ENCODE measurements at places on chromosomes 7 and 10. TPM values are rescaled to one million over a fixed set of nuclear protein-coding genes. Genes with fewer than 3 reads are reported as not detected.

EVX1 gene
- not detected for total RNA-seq

NPY gene
- total RNA-seq: not detected

TMEM273 gene
- total RNA-seq: 10.6 TPM

AKR1C2 gene
- 7.2 TPM for total RNA-seq

GRCh38 chr7:12389089-12389700 is 14.5 kb downstream of the VWDE start:
- no peaks in the 10 kb centered on the region for H3K36me3 ChIP-seq

DNA sequence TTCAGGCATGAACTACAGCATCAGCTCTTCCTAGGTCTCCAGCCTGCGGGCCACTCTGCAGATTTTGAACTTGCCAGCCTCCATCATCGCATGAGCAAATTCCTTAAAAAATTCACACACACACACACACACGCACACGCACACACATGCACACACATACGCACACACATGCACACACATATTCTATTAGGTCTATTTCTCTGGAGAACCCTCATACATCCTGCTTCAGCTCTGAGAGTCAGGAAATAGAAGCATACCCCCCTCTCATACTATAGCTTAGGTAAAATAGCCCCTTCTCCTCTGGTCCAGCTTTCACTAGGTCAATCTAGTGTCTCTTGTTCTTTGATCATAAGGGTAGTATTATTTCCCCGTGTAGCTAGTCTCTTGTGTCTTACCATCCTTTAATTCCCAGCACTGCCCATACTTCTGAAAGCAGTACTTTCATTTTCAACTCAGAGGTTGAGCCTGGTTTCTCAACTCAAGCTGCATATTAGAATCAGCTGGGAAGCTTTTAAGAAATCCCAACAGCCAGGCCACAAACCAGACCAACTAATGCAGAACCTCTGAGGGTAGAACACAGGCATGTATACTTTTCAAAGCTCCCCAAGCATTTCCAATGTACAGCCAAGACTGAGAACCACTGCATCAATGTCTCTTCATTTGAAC is 30.9 kb upstream of the ITGB8 start:
- no peak overlapping the region for H3K4me3 ChIP-seq
- no peak overlapping the region for H3K27ac ChIP-seq
- H3K27me3 ChIP-seq: no peaks in the 10 kb centered on the region
- H3K36me3 ChIP-seq: no peaks in the 10 kb centered on the region
- H3K4me1 ChIP-seq: no peaks in the 10 kb centered on the region

DNA sequence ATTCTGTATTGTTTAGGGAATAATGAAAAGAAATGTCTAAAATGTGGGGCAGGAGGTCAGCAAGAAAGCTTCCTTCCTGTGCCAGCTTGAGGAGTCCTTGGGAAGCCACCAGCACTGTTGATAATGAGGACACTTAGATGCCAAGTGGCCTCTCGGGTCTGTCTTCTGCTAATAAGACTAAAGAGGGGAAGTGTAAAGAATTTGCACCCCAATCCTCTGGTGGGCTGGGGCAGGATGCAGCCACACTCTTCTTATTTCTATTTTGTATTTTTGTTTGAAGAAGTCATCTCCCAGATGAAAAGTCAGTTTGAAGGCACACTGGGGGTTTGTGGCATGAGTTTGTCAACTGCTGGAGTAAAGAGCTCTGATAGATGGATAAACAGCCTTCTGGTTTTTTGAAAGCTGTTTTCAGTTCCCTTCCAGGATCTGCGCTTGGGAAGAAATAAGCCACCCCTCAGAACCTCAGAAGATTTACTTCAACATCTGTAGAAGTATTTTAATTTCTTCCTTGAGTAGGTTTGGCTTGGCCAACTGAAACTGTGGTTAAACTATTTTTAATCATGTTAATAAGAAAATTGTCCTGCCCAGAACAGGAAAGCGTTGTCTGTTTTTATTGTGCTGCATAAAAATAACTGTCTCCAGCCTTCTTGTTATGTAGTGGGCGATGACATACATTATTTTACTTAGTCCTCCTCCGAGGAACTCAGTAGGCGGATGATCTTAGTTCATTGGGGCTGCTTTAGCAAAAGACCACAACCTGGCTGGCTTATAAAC is 128.8 kb upstream of the GPR26 start:
- H3K27ac ChIP-seq: no peak overlapping the region
- no peak overlapping the region for H3K4me3 ChIP-seq
- H3K27me3 ChIP-seq: peaks cover 24% of the 10 kb centered on the region
- no peaks in the 10 kb centered on the region for H3K4me1 ChIP-seq
- H3K36me3 ChIP-seq: no peaks in the 10 kb centered on the region

GRCh38 chr10:76463111-76463510 is 1031.7 kb downstream of the LRMDA start:
- no peaks in the 10 kb centered on the region for H3K27me3 ChIP-seq
- no peak overlapping the region for H3K27ac ChIP-seq
- H3K4me3 ChIP-seq: no peak overlapping the region
- H3K36me3 ChIP-seq: no peaks in the 10 kb centered on the region
- no peak for DNase-seq

DNA sequence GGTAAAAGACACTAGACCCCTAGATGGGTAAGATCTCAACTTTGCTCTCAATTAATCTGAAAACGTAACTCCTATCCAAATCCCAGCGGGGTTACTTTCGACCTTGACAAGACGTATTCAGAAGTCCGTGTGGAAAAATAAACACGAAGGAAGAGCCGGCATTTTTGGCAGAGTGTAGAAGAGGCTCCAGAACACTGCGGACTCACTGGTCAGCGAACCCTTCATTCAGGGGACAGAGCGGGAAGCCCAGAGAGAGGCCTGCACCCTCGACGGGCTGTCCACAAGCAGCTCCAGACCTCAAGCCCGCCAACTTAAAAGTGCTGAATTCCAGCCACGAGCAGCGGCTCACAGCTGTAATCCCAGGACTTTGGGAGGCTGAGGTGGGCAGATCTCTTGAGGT is 54.7 kb downstream of the DPYSL4 start:
- H3K4me1 ChIP-seq: no peaks in the 10 kb centered on the region
- no peak for DNase-seq
- H3K27me3 ChIP-seq: no peaks in the 10 kb centered on the region
- H3K27ac ChIP-seq: no peak overlapping the region

DNA sequence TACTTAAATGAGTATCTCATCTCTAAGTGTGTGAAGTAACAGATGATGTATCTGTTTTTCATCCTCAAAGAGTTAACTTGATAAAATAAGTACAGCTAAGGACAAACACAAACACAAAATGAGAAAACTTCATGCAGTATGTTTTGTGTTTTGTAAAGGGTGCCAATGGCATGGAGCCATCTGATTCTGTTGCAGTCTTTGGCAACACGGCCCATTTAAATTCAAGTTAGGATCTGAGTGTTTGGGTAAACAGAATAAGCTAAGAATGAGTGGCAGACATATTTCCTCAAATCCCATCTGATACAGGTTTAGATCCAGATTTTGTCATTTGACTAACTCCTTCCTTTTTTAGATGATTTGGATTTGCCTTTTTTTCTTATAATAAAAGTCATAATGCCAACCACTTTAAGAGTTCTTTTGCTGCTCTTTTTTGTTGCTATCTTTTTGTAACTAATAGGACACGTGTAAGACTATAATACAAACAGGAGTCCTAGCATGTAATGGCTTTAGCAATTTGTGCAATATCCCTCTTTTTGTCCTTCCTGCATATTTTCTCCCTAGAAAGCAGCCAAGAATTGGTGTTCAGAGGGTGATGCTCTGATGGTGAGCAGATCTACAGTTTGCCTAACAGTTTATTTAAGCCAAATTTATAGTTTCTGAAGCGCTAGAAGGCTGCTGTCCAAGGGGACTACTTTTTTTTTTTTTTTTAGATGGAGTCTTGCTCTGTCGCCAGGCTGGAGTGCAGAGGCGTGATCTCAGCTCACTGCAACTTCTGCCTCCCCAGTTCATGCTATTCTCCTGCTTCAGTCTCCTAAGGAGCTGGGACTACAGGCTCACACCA is 18.9 kb upstream of the ACTA2 start:
- no peaks in the 10 kb centered on the region for H3K36me3 ChIP-seq
- no peak overlapping the region for H3K27ac ChIP-seq
- no peak overlapping the region for H3K4me3 ChIP-seq

GRCh38 chr7:111639934-111640333 is 77.6 kb upstream of the IMMP2L start:
- H3K4me1 ChIP-seq: no peaks in the 10 kb centered on the region
- H3K4me3 ChIP-seq: no peak overlapping the region
- H3K36me3 ChIP-seq: no peaks in the 10 kb centered on the region

DNA sequence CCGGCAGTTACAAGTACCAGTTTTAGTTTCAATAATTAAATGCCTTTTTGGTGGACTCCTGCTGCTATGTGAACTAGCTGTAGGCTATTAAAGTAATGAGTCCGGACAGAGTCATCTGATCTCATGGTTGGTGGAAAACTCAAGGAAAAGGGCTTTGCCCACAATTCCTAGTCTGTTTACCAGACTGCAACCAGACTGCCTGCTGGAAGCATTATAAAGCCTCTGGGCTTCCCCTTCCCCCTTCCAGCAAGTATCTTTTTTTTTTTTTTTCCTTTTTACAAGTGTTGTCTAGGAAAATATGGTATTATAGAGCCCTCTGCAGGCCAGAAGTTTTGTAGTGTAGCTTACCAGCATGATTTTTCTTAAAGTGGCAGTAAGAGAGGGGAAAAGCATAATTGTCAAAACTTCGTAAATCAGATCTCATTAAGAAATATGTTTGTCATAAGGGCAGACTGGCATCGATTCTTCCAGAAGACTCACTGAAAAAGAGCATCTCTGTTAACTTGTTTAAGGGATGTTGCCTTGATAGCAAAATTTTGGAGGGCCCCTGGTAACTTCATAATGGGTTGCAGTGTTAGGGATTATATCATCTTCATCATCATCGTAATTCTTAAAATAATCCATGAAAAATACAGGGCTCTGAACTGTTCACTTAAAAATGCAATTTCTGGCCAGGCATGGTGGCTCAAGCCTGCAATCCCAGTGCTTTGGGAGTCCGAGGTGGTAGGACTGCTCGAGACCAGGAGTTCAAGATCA is 181.3 kb downstream of the TAX1BP1 start:
- H3K27me3 ChIP-seq: no peaks in the 10 kb centered on the region
- H3K4me1 ChIP-seq: peaks cover 5% of the 10 kb centered on the region
- no peaks in the 10 kb centered on the region for H3K36me3 ChIP-seq
- no peak for DNase-seq
- H3K4me3 ChIP-seq: no peak overlapping the region

- no peaks in the 10 kb centered on the region for H3K4me1 ChIP-seq
- no peaks in the 10 kb centered on the region for H3K27me3 ChIP-seq
- H3K27ac ChIP-seq: no peak overlapping the region
- H3K36me3 ChIP-seq: no peaks in the 10 kb centered on the region
- DNase-seq: no peak
These were observed 61.8 kb downstream of the INHBA start for GRCh38 chr7:41641011-41641664.

- DNase-seq: no peak
- H3K27ac ChIP-seq: no peak overlapping the region
- no peaks in the 10 kb centered on the region for H3K36me3 ChIP-seq
- H3K27me3 ChIP-seq: peaks cover 53% of the 10 kb centered on the region
- H3K4me1 ChIP-seq: peaks cover 48% of the 10 kb centered on the region
These were observed 11.4 kb downstream of the ATG9B start for GRCh38 chr7:151012911-151013347.

GRCh38 chr7:69564454-69565417 is 33.5 kb upstream of the AUTS2 start:
- H3K4me1 ChIP-seq: peaks cover 9% of the 10 kb centered on the region
- H3K27me3 ChIP-seq: no peaks in the 10 kb centered on the region
- no peak for DNase-seq
- H3K27ac ChIP-seq: no peak overlapping the region

DNA sequence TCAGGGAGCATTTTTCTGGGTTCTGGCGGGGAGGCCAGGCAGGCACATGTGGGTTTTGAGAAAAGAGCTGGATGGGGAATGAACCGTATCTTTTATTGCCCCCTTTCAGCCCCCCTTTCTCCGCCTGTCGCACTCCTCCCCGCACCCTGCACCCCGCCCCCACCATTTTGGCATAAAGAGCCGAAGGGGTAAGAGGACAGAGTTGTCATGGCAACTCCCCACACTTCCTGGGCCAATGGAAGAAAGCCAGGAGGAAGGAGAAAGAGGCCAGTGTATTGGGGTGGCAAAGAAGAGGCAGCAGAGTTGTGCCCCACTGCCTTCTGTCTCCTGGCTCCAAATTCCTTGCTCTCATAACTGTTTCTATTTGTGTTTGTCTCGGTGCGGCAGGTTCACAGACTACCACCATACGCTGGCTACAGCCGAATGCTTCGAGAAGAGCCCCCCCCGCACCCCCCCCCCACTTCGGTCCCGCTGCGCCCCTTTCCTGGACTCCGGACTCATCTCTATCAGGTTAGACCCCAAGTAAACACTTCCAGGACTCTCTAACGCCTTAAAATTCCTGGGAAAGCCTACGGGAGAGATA is 3.4 kb downstream of the KCNIP2 start:
- peak overlapping the region; percentile 41 for H3K4me3 ChIP-seq
- no peak for DNase-seq
- no peak overlapping the region for H3K27ac ChIP-seq
- H3K36me3 ChIP-seq: no peaks in the 10 kb centered on the region
- peaks cover 33% of the 10 kb centered on the region for H3K4me1 ChIP-seq
- no peaks in the 10 kb centered on the region for H3K27me3 ChIP-seq

DNA sequence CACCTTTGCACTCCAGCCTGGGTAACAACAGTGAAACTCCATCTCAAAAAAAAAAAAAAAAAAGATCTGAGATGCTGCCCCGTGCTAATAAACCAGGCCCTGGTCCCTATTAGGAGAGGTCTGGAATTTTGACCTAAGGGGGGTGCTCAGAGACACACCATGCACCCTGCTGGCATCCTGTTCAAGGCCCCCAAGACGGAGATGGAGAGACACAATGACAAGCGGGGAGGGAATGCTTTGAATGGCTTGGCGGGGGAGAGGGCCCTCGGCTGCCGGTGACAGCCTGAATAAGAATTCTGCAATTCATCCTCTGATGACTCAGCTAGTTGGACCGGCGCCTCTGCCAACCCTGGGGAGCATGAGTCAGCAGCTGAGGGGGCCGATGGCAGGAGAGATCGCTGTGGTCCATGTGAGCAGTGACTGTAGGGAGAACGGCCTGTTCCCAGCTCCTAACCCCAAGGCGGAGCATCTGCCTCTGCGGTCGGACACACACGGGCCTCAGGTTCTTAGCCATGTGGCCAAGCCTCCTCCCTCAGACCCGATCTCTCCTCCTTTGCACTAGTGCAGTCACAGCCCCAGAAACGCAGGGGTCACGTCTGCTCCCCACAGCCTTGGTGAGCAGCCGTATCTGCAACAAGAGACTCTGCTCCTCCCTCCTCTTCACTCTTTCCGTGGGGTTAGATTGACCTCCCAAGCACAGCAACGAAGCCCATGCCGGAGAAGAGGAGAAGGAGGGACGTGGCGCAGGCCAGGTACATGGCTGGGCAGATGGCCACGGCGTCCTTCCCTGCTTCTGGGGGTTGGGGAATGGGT is 14.9 kb downstream of the TRIM56 start:
- peak overlapping the region; percentile 75 for H3K27ac ChIP-seq
- no peaks in the 10 kb centered on the region for H3K27me3 ChIP-seq
- no peaks in the 10 kb centered on the region for H3K36me3 ChIP-seq
- no peak overlapping the region for H3K4me3 ChIP-seq
- peaks cover 33% of the 10 kb centered on the region for H3K4me1 ChIP-seq
- DNase-seq: peak; percentile 97

- peaks cover 32% of the 10 kb centered on the region for H3K4me1 ChIP-seq
- peak overlapping the region; percentile 71 for H3K27ac ChIP-seq
- H3K4me3 ChIP-seq: no peak overlapping the region
- no peaks in the 10 kb centered on the region for H3K36me3 ChIP-seq
- H3K27me3 ChIP-seq: no peaks in the 10 kb centered on the region
These were observed 94.3 kb downstream of the PRLHR start for GRCh38 chr10:118501171-118501570.

- H3K27me3 ChIP-seq: no peaks in the 10 kb centered on the region
- DNase-seq: no peak
- H3K4me1 ChIP-seq: no peaks in the 10 kb centered on the region
- no peaks in the 10 kb centered on the region for H3K36me3 ChIP-seq
These were observed 70.6 kb downstream of the CCDC71L start for GRCh38 chr7:106590209-106590816.
